Thyroid gland (tissue), 4 donors: ENCODE measurements at places on chromosomes 4 and X. TPM values are rescaled to one million over a fixed set of nuclear protein-coding genes. Genes with fewer than 3 reads are reported as not detected.

DNA sequence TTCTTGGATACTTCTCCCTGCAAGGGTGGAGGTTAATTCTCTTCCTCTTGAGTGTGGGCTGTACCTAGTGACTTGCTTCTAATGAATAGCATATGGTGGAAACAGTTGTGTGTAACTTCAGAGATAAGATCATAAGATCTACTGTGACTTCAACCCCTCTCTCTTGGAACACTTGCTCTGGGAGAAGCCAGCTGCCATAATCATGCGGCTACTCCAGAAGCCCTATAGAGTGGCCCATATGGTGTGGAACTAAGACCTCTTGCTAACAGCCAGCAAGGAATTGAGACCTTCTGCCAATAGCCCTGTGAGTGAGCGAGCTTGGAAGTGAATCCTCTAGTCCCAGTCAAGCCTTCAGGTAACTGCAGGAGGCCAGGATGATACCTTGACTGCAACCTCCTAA lies 81.1 kb downstream of the RBMX2 start:
- H3K36me3 ChIP-seq: no peaks in the 10 kb centered on the region
- H3K4me1 ChIP-seq: no peaks in the 10 kb centered on the region
- no peak for DNase-seq
- no peak overlapping the region for H3K4me3 ChIP-seq
- H3K27ac ChIP-seq: no peak overlapping the region

- H3K4me3 ChIP-seq: no peak overlapping the region
Observed at GRCh38 chr4:7519638-7520376, 85.1 kb upstream of the PSAPL1 start.

DNA sequence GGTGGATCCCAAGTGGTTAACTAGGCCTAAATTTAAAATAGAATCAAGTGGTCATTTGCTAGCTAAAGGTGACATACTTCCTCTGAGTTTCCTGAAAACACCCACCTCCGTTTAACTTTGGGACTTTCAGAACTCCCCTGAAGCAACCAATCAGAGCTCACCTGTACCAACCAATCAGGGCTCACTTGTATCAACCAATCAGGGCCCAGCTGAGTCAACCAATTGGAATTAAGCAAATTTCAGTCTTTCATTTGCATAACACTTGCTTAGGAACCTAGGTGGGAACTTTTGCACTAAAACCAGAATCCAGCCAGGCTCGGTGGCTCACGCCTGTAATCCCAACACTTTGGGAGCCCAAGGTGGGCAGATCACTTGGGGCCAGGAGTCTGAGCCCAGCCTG lies 15.9 kb downstream of the GPC4 start:
- H3K36me3 ChIP-seq: no peaks in the 10 kb centered on the region
- no peaks in the 10 kb centered on the region for H3K27me3 ChIP-seq
- H3K4me3 ChIP-seq: no peak overlapping the region
- H3K4me1 ChIP-seq: peaks cover 9% of the 10 kb centered on the region
- no peak for DNase-seq
- H3K27ac ChIP-seq: no peak overlapping the region

Gene GYG2
- 3.2 TPM for total RNA-seq

Gene SYTL5
- 1.7 TPM for total RNA-seq
